ENCODE measurements at places on chromosomes 6 and 20.
A peak's percentile ranks its signal among the peaks of the same experiment; 100 is the strongest.

DNA sequence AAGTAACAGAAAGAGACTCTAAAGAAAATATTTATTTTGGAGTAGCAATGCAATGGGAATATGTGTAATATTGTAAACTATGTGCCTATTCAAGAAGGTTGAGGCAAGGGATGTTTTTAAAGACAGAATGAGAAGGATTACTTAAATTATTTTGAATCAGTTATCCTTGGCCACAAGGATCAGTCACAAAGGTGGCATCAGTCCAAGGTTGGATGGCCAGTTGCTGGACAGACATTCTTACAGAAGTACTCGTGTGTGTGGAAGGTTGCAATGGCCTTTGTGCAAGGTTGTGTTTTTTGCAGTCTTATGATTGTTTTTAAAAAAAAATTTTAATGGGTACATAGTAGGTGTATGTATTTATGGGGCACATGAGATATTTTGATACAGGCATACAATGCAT is 2.0 kb downstream of the QRSL1 start:
- DNase-seq, result no peak

DNA sequence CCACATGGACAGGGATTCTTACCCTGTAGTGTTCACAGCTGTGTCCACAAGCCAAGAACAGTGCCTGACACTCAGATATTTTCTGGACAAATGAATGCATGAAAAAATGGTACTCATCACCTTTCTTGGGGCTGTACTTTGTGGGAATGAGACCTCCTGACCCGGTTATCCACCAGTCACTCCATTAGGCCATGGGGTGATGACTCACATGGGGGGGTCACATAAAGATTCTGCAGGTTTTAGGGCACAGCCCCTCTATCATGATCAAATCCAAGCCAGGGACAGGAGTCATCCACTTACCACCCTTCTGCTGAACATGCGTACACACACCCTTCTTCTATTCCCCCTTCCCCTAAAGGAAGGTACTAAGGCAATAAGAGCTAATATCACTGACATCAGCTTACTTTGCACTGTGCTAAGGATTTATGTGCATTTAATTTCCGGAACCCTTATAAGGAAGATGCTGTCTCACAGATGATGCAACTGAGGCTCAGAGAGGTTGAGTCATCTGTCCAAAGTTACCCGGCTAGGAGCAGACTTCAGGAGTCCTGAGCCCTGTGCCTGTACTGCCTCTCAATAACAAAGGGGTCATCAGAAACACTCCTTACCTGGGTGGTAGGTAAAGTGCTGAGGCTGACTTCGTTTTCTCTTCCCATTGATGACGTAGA is 107.8 kb downstream of the NFATC2 start:
- DNase-seq, result no peak

GRCh38 chr20:13771853-13772453 is 12.8 kb downstream of the ESF1 start:
- no peak for DNase-seq

- no peak for DNase-seq
Observed at GRCh38 chr6:111119571-111120329, 32.4 kb downstream of the SLC16A10 start.

GRCh38 chr6:45640081-45640491 is 262.4 kb upstream of the SUPT3H start:
- DNase-seq, result no peak

GRCh38 chr20:54219751-54220426 is 12.0 kb downstream of the PFDN4 start:
- DNase-seq, result no peak

- DNase-seq, result no peak
Observed at GRCh38 chr6:21263531-21264287, 329.8 kb upstream of the SOX4 start.

GRCh38 chr6:168988801-168989200 is 264.8 kb downstream of the THBS2 start:
- DNase-seq, result no peak

DNA sequence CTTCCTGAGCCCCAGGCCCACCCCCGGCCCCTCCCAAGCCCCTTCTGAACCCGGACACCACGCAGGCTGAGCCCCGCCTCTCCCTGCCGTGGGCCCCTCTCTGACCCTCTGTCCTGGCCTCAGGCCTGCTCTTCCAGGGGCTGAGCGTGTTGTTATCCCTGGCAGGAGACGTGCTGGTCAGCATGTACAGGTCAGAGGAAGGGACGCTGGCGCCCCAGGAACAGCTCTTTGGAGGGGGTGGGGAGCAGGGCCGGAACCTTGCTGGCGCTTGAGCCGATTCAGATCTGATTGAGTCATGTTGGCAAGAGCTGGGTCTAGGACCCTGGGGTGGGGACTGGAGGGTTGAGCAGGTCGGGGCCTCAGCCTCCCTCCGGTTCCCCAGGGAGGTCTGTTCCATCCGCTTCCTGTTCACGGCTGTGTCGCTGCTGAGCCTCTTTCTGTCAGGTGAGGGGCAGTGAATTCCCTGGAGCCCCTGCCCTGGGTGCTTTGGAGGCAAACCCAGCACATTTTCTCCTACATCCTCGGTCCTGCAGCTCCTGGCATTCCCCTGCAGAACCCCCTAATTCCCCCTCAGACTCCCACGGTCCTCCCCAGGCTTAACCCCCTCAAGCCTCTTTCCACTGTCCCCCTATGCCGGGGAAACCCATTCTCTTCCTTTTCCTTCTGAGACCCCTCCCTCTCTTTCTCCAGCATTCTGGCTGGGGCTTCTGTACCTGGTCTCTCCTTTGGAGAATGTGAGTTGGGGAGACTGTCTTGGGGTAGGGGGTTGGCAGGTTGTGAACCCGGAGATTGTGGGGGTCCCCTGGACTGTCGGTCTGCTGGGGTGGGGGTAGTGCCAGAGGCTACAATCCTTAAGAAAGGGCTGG is 2.0 kb downstream of the SPAG4 start:
- peak; percentile 8 for DNase-seq

- no peak for DNase-seq
Observed at GRCh38 chr6:74434171-74434570, 738.2 kb downstream of the CD109 start.

DNA sequence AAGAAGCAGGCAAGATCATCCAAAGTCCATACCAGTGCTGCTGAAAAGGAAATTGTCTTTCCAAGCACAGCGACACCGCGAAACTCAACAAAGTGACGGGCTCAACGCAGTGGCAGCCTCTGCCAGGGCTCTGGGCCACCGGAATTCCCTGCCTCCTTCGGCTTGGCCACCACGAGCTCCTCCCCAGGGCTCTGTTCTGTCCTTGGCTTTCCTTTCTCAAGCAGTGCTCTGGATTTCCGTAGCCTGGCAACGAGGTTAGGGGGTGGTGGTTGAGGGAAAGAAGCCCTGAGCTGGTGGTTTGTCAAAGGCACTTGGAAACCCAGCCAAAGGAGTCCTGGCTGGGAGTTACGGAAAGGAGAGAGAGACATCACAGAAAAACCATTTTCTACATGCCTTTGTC is 31.2 kb downstream of the PRR18 start:
- DNase-seq, result no peak

DNA sequence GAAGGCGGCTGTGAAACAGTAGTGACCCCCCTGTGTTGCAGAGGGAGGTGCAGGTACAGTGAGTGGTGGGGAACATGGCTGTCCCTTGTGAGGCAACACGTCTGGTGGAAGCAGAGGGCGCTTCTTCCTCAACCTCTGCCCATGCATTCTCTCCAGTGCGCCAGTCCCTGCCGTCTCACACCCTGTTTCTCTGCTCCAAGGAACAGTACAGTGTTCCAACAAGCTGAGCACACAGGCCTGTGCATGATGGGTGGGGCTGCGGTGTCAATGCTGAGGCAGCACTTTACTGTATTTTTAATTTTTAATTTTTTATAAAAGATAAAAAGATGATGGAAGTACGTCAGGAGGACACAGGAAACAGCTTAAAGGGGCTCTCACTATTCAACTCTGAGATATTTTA is 32.5 kb downstream of the CST2 start:
- DNase-seq, result no peak

- no peak for DNase-seq
Observed at GRCh38 chr20:13089950-13090469, 81.2 kb downstream of the SPTLC3 start.

DNA sequence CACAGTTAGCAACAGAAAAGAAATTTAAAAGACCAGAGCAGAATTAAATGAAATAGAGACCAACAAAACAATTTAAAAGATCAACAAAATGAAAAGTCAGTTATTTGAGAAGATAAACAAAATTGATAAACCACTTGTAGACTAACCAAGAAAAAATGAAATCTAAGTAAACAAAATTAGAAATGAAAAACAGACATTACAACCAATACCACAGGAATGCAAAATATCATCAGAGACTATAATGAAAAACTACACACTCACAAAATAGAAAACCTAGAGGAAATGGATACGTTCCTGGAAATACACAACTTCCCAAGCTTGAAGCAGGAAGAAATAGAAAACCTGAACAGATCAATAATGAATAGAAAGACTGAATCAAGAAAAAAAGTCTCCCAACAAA is 97.8 kb downstream of the WDR27 start:
- DNase-seq, result no peak

- DNase-seq, result no peak
Observed at GRCh38 chr20:50151034-50151743, 2.3 kb downstream of the PEDS1 start.

- DNase-seq, result no peak
Observed at GRCh38 chr6:31575952-31576685, 754 bp downstream of the TNF start.

DNA sequence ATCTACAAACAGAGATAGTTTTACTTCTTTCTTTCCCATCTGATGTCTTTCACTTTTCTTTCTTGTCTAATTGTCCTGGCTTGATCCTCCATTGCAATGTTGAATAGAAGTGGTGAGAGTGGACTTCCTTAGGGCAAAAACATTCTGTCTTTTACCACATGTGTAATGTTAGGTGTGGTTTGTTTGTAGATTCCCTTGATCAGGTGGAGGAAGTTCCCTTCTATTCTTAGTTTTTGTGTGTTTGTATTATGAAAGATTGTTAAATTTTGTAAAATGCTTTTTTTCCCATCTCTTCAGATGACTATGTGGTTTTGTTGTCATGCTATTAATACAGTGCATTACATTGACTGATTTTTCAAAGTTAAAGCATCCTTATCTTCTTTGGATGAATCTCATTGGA is 41.6 kb upstream of the DUSP22 start:
- no peak for DNase-seq

GRCh38 chr6:3381233-3381921 is 75.5 kb downstream of the SLC22A23 start:
- no peak for DNase-seq

GRCh38 chr6:34030831-34031624 is 114.9 kb downstream of the GRM4 start:
- DNase-seq, result no peak

DNA sequence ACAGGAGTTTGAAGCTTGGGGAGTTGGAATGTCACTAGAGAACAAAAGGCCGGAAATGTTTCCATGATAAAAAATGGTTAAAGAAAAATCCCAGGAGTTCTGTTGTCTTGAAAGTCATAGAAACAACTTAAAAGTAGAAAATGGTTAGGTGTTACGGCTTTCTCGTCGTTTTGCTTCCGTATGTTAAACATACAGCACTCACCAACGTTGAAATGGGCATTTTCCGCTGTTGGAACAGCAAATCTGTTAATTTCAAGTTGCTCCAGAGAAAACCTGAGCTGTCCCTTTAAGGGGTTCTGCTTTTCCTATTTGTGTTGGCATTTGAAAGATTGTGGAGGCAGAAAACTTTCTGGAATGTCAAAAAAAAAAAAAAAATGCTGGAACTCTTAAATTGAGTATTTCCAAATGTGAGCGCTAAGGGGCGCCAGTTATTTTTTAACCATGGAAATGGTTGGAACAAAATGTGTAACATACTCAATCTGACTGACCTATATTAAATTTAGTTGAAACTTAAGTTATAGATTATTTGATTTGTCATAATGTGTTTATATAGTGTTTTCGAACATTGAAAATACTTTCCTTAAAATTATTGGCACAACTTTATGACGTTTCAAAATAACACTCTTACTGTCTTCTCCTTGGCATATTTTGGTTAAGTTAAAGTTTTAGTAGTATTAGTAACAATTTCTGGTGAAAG is 2.2 kb downstream of the QKI start:
- DNase-seq, result no peak

- DNase-seq, result no peak
Observed at GRCh38 chr6:134339216-134339615, 21.3 kb upstream of the SGK1 start.

- no peak for DNase-seq
Observed at GRCh38 chr6:5135788-5136376, 50.7 kb downstream of the PPP1R3G start.

- DNase-seq, result no peak
Observed at GRCh38 chr6:125273965-125274364, 27.8 kb downstream of the HDDC2 start.

DNA sequence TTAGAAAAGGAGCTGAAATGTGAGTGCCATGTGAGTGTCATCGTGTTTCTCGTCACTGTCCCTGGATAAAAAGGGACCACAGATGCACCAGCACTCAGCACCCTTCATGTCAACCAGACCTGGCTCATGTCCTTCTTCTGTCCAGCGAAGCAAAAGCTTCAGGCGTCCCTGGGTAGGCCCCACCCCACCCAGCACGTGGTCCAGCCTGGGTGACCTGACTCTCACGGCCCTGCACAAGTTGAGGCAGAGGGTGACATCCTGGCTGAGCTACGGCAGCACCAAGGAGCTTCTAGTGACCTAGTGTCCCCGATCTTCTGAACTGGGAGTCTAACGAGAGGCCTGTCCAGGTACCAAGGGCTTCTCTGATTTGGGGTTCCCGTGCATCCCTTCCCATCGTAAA is 37.8 kb downstream of the PSMG4 start:
- no peak for DNase-seq

GRCh38 chr6:42118162-42119001 is 24.0 kb downstream of the C6orf132 start:
- DNase-seq, result no peak

DNA sequence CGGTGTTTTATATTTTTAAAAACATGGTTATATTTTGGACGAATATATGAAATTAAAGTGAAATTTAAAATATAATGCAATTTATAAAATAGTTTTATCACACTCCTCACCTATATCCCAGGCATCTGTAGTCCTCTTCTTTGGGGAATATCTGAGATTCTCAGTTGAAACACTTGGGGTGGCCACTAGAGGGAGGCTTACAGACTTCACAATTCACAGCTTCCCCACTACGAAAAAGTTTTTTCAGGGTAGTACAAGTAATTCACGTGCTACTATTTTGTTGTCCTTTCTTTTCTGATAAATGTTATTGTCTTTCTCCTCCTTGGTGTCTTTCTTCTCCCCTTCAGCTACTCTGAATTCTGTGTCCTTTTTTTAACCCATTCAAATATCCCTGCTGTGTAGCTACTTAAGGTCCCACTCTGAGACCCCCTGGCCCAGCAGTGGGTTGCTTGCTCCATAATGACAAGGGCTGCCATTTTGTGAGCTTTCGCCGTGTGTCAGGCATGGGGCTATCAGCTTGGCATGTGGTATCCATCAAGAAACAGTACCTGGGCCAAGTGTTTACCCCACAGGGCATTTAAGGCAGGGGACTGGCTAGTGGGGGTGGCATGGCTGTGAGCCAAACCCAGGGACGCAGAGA is 43.6 kb upstream of the PHACTR3 start:
- no peak for DNase-seq

GRCh38 chr6:125421836-125422235 is 120.1 kb upstream of the HDDC2 start:
- DNase-seq, result no peak

- DNase-seq, result no peak
Observed at GRCh38 chr6:14858808-14859207, 387.1 kb upstream of the JARID2 start.

All from T-helper 22 cell (primary cell).